ENCODE measurements at places on chromosomes 16 and 17.

DNA sequence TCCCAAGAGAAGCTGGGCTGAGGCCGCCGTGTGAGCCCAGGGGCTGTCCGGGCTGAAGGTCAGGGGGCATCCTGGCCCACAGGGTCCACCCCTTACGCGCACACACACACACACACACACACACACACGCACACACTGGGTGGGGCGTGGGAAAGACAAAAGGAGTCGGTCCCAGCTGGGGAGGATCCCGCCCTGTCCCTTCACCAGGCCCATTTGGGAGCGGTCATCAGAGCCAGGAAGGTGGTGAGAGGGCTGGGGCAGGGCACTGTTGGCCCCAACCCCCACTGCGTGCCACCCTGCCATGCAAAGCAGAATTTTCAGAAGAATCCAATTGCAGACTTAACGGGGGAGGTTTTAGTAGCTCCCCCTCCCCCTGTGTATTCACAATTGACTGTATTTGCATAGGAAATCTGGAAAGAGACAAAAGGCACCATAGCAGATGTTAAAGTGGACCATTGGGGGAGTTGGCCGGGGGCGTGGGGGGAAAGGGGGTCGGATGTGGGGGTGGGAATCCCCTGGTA, 11.3 kb upstream of the CD300A start:
- DNase-seq: no peak

DNA sequence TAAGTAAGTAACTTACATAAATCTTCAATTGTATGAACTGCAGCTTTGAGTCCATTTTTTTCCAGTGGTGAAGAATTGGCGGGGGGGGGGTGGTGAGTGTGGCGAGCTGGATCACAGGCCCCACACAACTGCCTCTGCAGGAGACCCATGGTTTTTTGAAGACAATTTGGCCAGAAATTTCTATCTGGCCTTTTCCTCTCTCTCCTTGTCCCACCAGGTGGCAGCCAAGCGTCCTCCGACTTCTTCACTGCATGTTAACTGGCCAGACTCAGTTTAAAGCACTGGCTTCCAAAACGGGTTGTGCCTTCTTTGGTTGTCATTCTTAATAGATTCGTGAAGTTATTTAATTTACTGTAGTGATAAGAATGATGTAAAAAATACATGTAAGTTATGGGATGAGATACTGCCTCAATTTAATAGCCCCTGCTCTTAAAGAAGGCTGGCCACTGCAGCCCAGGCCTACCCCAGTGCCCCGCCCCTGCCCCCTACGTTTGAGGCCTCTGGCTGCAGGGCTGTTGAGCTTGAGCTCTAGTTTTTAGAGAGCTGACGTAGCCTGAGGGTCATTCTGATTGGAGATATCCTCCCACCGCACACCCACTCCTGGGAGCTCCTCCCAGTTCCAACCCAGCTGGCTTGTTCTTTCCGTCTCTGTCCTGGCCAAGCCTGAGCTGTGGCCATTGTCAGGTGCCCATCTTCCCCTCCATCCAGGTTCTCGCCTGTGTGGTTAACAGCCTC, 36.4 kb downstream of the AKAP1 start:
- no peak for DNase-seq

DNA sequence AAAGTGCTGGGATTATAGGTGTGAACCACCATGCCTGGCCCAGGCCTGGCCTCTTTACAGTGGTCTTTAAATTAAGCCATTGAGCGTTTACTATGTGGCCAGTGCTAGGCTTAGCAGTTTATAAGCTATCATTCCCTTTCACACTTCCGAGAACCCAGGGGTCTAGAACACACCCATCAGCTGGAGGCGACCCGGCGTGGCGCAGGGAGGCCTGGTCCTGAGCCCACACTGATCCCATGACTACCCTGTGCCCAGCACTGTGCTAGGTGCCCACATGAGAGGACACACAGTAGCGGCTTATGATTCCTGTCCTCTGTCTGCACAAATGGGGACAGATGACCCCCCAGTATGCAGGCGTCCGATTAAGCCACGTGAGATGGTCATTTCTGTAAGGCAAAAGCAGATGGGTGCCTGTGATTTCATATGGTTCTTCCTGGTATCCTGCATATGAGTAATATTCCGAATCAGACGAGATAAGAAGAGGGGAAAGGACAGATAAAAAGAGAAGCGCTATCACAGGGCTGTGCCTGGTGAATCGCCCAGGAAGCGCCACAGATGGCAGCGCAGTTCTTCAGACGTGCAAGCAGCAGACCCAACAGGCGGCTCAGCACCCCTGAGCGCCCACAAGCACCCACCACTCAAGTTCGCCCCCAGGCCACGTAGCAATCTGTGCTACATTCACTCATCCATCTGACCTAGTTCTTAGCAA, 5.3 kb downstream of the OSGIN1 start:
- no peak for DNase-seq

GRCh38 chr17:48647103-48647962, 21.2 kb upstream of the HOXB9 start:
- no peak for DNase-seq

GRCh38 chr16:20624882-20625807, 49.0 kb upstream of the ACSM2B start:
- no peak for DNase-seq

GRCh38 chr16:69112285-69113129, 7.1 kb downstream of the HAS3 start:
- DNase-seq: peak; percentile 52

GRCh38 chr16:48157794-48158193, 2.0 kb upstream of the ABCC12 start:
- no peak for DNase-seq

- DNase-seq: no peak
These were observed 20.7 kb downstream of the PIK3R6 start for GRCh38 chr17:8846768-8847211.

GRCh38 chr16:15539197-15539596, 103.8 kb downstream of the MARF1 start:
- no peak for DNase-seq

DNA sequence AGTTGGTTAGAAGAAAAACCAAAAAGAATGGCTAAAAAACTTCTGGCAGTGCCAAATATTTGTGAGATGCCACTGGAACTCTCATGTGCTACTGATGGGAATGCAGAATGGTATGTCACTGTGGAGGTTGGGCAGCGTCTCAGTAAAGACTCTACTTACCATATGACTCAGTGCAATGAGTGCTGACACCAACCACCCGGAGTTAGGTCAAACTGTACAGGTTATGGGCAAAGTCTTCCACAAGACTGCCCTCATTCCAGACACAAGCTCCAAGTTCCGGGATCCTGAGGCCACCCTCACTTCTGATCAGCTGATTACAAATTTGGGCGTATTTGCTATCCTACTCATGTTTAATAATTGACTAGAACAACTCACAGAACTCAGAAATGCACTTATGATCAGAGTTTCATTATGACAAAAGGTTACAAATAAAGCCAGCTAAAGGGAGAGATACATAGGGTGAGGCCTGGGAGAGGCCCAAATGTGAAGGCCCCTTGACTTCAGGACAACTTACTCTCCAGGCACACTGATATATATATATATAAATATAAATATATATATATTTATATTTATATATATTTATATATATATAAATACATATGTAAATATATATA, 114.9 kb downstream of the TRIM37 start:
- peak; percentile 3 for DNase-seq

- DNase-seq: no peak
These were observed 5.0 kb downstream of the PROCA1 start for GRCh38 chr17:28706471-28707338.

DNA sequence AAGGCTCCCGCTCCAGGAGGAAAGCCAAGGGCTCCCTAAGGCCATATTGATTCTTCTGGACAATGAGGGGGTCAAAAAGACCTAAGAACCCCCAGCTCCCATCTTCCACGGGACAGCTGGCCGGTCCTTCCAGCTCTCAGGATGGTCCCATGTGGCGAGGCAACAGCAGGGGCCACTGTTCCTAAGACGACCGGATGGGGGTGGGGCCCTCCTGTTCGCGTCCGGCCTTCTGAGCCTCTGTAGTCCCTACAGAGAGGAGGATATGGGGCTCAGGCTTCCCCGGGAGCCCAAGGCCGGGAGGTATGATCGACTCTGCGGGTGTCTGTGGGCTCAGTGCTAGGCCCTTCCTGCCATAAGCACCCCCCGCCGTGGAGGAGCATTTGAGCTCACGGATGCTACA, 6.0 kb upstream of the DCXR start:
- DNase-seq: no peak

DNA sequence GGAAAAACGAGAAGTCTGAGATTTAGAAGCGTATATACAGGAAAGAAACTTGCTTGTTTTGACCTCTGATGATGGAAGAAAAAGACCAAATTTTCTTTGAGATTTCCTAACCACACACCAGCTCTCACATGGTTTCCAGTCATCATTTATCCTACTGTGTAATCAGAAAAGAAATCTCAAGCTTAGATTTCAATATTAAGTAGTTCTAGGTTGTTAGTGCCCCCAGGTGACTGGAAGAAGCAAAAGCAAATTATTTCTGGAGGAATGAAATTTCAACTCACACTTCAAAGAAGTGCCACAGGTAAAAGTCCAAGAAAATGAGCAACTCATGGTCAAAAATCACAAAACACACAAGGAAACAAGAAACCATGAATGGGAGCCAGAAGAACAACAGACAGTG, 51.8 kb upstream of the KDM6B start:
- DNase-seq: no peak

GRCh38 chr16:84511180-84511800, 6.8 kb upstream of the MEAK7 start:
- peak; percentile 79 for DNase-seq

DNA sequence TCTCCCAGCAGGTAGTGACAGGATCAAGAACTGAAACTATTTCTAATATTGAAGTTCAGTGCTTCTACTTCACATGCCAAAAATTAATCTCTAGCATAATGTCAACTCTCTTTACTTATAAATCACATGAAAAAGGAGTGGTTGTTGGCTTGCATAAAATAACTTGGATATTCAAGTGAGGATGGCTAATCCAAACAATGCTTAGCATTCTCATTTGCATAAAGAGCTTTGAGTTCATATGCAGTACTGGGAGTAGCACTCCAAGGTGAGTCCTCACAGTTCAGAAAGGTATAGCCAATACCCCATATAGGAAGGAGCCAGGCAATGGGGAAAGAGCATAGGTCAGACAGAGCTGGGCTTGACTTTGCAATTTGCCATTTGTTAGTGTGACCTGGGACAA, 149.3 kb downstream of the PCTP start:
- no peak for DNase-seq

DNA sequence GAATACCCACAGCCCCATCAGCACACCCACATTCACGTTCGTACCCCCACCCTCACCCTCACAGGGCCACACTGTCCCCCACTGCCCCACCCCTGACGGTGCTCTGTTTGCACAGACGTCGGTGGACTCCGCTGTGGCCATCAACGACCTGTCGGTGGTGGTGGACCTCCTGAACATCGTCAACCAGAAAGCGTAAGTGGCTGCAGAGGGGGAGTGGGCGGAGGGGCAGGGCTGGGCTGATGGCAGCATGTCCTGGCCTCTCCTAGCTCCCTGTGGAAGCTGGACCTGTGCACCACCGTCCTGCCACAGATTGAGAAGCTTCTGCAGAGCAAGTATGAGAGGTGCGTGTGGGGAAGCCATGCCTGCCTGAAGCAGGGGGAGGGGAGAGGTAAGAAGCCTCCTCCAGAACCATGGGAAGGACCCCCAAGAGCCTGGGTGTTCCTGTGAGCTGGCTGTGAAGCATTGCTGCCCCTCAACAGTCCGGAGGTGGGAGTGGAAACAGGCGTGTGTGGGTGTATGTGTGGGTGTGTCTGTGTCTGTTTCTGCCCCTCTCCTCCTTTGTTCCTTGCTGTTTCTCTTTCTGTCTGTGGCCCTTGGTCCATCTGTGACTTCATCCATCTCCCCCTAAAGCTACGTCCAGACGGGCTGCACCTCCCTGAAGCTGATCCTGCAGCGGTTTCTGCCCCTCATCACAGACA, 20.3 kb downstream of the KATNB1 start:
- DNase-seq: no peak

DNA sequence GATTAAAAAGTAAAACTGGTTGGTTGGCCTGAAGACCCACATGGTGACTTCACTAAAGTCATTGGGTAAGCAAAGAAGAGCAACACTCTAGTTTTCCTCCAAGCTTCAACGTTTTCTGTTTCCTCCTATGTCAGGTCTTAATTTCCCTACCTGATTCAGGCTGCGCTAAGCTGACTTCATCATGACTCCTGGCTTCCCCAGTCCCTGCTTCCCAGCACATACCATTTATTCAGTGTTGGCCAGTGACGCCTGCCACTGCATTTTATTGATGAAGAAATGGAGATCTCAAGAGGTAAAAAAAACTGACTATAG, 645.3 kb downstream of the WWOX start:
- DNase-seq: no peak

DNA sequence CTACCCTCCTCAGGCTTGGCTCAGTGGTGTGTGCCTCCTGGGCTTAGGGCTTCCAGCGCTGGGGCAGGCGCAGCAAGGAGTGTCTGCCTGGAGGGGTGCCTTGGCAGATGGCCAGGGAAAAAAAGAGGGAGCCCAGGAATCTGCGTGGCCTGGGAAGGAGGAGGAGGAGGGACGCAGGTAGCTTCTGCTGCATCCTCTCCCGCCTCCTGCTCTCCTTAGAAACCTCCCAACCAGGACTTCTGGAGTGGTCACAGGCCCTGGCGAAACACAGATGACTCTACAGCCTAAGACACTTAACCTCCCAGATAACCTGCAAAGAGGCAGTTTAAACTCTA, 7.3 kb upstream of the BCAR1 start:
- no peak for DNase-seq

- DNase-seq: no peak
These were observed 705.5 kb downstream of the CDH11 start for GRCh38 chr16:64416216-64417005.

DNA sequence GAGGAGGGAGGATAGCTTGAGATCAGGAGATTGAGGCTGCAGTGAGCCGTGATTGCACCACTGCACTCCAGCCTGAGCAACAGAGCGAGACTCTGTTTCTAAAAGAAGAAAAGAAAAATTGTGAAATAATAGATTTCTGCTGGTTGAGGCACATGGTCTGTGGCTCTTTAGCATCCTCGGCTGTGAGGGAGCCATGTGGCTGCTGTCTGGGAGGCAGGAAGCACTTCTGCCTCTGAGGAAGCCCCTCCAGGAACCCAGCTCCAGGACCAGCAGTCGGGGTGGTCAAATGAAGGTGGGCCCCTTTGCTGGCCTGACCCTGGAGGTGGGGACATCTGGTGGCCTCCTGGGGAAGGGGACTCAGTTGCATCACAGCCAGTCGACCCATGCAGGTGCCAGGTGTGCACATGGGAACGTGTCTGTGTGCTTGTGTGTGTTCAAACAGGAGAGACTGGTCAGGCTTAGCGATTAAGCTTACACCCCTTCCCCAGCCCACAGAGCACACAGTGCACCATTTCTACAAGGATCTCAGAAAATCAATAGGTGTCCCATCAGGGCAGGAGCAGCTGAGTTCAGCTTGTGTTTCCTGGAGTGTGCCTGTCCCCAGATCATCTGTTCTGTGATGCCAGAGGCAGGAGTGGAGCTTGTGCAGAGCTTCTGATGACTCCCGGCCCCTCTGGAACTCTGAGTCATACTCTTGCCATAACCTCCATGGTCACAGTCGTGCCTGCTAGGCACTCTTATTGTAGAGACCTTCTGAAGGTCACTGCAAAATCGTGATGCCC, 24.3 kb upstream of the MGAT5B start:
- no peak for DNase-seq

DNA sequence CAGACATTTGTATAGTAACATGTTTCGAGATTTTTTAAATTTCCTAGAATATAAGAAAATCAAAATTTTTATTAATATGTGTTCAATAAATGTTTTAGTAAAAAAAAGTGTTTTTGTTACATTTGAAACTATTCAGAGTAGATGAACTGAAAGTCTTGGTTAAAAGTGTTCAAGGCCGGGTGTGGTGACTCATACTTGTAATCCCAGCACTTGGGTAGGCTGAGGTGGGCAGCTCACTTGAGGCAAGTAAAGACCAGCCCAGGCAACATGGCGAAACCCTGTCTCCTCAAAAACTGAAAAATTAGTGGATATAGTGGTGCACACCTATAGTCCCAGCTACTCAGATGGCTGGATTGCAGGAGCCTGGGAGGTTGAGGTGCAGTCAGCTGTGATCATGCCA, 16.8 kb upstream of the PHKG2 start:
- DNase-seq: no peak

Measured in stimulated activated CD4-positive, alpha-beta T cell treated with anti-CD3 and anti-CD28 coated beads, Interleukin-1b, Interleukin-23, amount 100 ng/mL, for 48 hours (primary cell).